Activated CD4-positive, alpha-beta T cell treated with anti-CD3 and anti-CD28 coated beads, Interleukin-2, amount 10 ng/mL, durations not matched to agents 7 days and 5 days (primary cell): ENCODE measurements at places on chromosomes 3 and 15. TPM values are rescaled to one million over a fixed set of nuclear protein-coding genes. Genes with fewer than 3 reads are reported as not detected.

- no peak for DNase-seq
Observed at GRCh38 chr3:65539616-65540015, 499.1 kb downstream of the MAGI1 start.

- DNase-seq, result no peak
Observed at GRCh38 chr3:129180461-129180860, 3.2 kb downstream of the CNBP start.

DNA sequence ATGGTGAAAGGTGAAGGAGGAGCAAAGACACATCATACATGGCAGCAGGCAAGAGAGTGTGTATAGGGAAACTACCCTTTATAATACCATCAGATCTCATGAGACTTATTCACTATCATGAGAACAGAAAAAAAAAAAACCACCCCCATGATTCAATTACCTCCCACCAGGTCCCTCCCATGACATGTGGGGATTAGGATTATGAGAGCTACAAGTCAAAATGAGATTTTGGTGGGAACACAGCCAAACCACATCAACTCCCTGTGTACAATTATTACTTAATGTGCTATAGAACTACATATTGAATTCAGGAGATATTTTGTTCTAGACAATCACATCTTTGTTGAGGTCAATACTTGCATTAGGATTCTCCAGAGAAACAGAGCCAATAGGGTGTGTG, 313.4 kb downstream of the CNTN6 start:
- no peak for DNase-seq

DNA sequence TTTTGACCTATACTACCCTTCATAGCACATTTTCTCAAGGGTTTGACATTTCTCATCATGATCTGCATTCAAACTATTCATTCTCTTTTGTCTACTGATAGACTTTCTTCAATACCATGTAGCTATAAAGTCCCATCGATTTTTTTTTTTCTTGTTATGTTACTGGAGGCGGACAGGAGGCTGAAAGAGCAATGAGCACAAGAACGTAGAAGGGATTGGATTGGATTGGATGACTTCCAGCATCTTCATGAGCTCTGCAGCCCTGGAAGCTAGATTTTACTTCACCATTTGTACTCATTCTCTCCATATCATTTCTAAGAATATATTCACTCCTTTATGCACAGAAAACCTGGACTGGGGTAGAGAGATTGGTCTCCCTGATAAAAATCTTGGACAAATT, 43.2 kb downstream of the DUT start:
- no peak for DNase-seq

DNA sequence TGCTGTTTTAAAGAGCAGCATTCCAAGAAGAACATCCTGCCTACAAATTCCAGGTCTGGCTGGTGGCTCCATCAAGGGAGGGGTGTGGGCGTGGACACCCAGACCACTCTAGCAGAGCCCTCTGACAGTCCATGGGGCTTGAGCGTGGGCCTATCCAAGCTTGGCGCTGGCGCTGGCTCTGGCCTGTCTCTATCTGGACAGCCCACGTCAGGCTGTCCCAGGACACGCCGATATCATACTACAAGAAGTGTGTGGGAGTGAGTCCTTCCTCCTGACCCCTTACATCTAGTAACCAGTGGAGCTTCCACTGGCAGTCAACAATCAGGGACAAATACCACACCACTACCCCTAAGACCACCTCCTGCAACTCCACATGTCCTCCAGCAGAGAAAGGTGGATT, 17.1 kb upstream of the DUSP7 start:
- no peak for DNase-seq

GRCh38 chr3:108222853-108223565, 785 bp upstream of the IFT57 start:
- DNase-seq, result no peak

DNA sequence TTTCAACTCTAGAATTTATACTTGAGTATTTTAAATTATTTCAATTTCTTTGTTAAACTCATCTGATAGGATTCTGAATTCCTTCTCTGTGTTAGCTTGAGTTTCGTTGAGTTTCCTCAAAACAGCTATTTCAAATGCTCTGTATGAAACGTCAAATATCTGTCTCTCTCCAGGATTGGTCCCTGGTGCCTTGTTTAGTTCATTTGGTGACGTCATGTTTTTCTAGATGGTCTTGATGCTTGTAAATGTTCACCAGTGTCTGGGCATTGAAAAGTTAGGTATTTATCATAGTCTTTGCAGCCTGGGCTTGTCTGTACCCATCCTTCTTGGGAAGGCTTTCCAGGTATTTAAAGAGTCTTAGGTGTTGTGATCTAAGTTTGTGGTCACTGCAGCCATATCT, 151.1 kb downstream of the KCNAB1 start:
- DNase-seq, result no peak

GRCh38 chr3:114214542-114215341, 22.6 kb downstream of the ZNF80 start:
- DNase-seq, result peak; percentile 54

- DNase-seq, result peak; percentile 10
Observed at GRCh38 chr15:77187751-77188464, 117.0 kb upstream of the TSPAN3 start.

- peak; percentile 28 for DNase-seq
Observed at GRCh38 chr15:20340931-20341661, 200.5 kb downstream of the GOLGA6L6 start.

- no peak for DNase-seq
Observed at GRCh38 chr3:175398676-175399075, 539.5 kb downstream of the NAALADL2 start.

- no peak for DNase-seq
Observed at GRCh38 chr3:14422016-14422963, 19.9 kb downstream of the SLC6A6 start.

DNA sequence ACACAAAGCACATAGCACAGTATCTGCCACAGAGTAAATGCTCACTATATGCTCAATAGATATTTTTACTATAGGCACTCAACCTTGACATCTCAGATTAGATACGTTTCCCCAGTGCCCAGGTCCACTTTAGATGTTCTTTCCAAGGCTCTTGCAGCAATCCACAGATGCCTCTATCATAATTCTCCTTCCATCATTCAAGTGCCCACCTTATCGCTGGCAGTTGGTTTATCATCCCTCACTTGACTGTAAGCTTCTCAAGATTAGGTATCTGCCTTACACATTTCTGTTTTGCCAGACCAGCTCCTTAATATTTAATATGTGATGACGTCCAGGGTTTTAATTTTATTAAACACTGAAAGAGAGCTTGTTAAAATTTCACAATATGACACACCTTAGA, 8.6 kb downstream of the NCEH1 start:
- no peak for DNase-seq

DNA sequence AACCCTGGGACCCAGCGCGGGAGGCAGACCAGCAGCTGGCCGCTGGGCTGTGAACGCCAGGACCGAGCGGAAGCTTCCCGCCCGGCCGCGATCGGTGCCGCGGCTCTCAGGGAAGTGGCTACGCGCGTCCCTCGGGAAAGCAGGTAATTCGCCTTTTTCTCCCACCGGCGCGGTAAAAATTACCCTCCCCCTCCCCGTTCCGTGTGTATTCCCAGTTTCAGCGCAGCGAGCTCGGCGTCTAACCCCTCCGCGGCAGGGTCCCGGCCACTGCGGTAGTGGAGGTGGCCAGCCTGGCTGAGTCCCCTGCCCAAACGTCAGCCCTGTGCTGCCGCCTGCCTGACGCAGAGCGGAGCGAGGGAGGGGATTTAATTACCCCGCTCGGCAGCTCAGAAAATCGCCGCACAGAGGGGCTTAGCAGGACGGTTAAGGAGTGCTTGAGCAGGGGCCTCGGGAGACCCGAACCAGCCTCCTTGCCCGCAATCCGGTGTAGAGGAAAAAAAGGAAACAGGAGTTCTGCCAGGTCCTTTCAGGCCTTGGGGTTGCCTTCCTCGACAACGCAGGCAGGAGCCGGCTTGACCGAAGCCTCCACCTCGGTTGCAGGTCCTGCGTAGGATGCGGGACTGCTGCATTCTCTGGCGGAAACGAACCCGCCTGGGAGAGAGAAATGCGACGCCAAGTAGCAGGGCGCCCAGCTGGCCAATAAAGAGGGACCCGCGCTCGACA, 2.9 kb downstream of the GATA2 start:
- DNase-seq, result no peak

- no peak for DNase-seq
Observed at GRCh38 chr15:48242015-48242414, 35.9 kb downstream of the SLC12A1 start.

DNA sequence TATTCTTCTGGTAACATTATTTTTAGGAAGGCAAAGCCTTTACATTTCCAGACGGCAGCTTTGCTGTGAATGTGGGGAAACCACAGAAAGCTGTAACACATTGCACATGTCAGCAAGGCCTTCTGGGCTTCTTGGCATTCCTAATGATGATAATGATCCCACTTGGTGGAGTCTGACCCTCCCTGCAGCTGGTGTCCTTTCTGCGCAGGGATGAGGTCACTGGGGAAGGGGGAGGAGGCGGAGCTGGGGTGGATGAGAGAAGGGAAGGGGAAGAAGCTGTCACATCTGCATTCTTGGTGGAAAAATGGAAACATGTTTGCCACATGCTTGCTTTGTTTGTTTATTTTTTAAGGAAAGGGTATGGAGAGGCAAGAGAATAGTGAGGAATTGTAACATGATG, 68.6 kb downstream of the FILIP1L start:
- no peak for DNase-seq

- DNase-seq, result no peak
Observed at GRCh38 chr3:50484722-50485121, 18.7 kb downstream of the CACNA2D2 start.

DNA sequence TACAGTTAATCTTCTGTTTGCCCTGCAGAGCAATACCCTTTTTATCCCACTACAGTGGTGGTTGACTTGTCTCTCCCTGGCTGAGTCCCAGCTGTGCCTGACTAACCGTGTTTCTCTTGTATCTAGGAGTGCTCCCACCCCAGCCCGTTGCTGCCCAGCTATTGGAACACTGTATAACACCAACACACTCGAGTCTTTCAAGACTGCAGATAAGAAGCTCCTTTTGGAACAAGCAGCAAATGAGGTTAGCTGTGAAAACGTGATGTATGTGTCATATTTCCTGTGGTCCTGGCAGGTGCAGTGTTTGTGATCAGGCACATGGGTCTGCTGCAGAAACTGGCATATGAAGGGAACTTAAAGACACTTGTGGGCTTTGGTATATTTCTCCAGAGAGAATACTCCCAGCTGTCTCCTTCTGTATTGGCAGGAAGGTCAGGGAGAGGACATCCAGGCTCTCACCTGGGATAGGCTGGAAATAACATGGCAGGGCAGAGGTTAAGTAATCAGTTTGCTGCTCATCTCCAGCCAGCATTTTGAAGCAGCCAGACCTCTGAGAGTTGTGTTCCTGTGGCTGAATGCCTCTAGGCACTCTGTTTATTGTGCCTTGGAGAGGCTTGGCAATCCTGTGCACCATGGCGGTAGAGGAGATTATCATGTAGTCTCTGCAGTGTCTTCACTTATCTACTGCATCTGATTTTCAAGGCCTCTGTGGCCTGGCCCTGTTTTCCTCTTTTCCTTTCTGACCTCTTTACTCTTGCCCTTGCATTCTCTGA, 34.8 kb downstream of the ATG7 start:
- DNase-seq, result peak; percentile 46

- no peak for DNase-seq
Observed at GRCh38 chr3:21041621-21042020, 709.4 kb downstream of the ZNF385D start.

GRCh38 chr15:101293122-101293521, 1.9 kb downstream of the SNRPA1 start:
- DNase-seq, result no peak

- DNase-seq, result no peak
Observed at GRCh38 chr3:43728476-43728875, 37.7 kb downstream of the ABHD5 start.

GRCh38 chr15:75606711-75607699, 18.5 kb downstream of the SNUPN start:
- peak; percentile 61 for DNase-seq

ZKSCAN7 gene
- total RNA-seq, result 0.50 TPM

SERPINI1 gene
- total RNA-seq, result 3.1 TPM

BNC1 gene
- not detected for total RNA-seq

HMCES gene
- 45.5 TPM for total RNA-seq

EIF1B gene
- total RNA-seq, result 35.0 TPM

SCAMP5 gene
- 3.0 TPM for total RNA-seq

MITF gene
- not detected for total RNA-seq
